Aorta (tissue), 5 donors: ENCODE measurements at places on chromosomes 7 and 10. TPM values are rescaled to one million over a fixed set of nuclear protein-coding genes. Genes with fewer than 3 reads are reported as not detected.
A peak's percentile ranks its signal among the peaks of the same experiment; 100 is the strongest.

- no peak for DNase-seq
These were observed 882 bp downstream of the IRF5 start for GRCh38 chr7:128938544-128939074.

DNA sequence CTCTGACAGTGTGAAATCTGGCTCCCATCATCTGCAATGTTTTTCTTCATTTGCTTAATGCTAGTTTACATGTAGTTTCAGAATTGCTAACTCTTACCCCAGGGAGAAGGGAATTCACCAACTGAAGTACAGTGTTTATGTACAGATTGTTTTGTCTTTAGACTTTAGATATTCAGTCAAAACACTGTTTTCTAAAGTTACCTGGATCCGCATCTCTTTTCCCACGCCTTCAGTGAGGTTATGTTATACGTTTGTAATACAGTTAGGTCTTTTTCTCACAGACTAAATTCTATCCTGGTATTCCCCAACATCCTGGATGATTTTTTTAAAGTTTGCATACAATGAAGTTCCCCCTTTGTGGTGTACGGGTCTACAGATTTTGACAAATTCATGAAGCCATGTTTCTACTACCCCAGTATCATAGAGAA, 3.2 kb upstream of the LYZL1 start:
- DNase-seq, result no peak

GRCh38 chr7:2572101-2572842, 13.5 kb downstream of the IQCE start:
- peak; percentile 35 for DNase-seq

DNA sequence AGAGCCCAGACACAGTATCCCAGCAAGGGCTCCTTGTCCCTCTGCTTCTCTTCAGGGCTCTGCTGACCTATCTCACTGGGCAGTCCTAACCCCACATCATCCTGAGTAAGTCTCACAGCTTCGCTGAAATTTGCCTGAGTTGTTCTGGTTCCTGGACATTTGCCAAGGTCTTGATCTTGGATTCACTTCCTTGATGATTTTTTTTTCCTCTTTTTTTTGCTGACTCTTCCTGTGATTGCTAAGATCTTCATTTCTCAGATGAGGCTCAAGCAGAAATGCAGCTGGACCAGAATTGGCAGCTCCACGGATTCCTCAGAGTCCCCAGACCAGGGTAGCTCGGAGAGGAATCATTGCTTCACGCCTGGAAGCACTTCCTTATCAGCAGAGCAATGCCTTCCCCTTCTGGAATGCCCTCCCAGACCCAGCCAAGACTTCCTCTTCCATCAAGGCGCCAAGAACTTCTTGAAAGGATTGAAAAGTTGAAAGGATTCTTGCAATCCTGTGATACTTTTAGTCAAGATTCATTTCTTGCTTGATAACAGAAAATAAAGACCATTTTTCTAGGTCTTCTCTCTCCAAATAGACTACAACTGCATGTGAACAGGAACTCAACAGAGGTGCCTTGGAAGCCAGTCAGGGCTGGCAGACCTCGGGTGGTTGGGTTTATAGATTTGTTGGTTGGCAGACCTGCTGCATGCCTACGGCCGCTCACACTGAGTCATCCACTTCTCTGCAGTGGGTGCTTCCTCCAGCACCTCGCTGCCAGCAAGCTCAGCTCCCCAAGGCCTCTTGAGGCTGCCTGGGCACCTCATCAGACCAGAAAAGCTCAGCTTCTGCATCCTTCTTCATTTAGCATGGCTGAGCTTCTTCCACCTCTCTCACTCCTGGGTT, 8.8 kb upstream of the AFAP1L2 start:
- DNase-seq, result peak; percentile 87

- no peak for DNase-seq
These were observed 5.6 kb downstream of the RAPGEF5 start for GRCh38 chr7:22351329-22351692.

- DNase-seq, result no peak
These were observed 872.3 kb upstream of the PHF14 start for GRCh38 chr7:10101351-10101750.

DNA sequence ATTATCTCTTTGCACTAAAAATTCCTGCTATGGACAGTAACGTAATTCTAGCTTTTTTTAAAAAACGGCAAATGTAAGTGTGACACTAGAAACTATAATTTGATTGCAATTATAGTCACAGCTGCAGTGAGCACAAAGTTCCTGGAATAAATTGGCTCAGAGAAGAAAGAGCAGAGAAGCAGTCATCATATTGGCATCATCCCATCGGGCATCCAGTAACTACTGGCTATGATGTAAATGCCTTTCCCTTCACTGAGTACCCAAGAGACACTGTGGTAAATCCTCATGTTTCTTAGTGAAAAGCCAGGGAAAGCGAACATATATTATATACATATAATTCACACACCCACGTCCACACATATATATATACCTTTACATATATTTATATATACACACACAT, 43.6 kb downstream of the PIP4K2A start:
- DNase-seq, result no peak

ARHGEF35 gene
- 4.7 TPM for polyA plus RNA-seq

CLDN3 gene
- polyA plus RNA-seq, result 17.4 TPM
